CD4-positive, alpha-beta T cell treated with Interleukin-10 for 1 hour (primary cell): ENCODE measurements at places on chromosomes 7 and 10.
A peak's percentile ranks its signal among the peaks of the same experiment; 100 is the strongest.

GRCh38 chr7:17304926-17305325, 6.5 kb downstream of the AHR start:
- peak; percentile 49 for DNase-seq

DNA sequence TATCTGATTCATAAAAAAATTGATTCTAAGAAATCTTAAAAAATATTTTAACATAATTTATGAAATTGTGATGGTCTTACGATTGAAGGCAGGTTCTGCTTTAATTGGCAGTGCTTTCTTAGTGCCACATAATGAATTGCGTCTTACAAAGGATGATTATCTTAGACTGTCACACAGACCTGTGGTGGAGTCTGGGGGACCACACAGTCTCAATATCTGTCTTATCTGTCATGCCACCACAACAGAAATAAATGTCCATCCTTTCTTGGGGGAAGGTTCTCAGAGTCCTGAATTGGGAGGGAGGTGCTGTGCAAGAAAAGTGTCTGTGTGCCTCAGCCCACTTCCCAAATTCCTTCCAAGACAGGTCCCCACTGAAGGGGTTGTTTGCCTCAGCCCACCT, 34.0 kb downstream of the ZDHHC6 start:
- no peak for DNase-seq

DNA sequence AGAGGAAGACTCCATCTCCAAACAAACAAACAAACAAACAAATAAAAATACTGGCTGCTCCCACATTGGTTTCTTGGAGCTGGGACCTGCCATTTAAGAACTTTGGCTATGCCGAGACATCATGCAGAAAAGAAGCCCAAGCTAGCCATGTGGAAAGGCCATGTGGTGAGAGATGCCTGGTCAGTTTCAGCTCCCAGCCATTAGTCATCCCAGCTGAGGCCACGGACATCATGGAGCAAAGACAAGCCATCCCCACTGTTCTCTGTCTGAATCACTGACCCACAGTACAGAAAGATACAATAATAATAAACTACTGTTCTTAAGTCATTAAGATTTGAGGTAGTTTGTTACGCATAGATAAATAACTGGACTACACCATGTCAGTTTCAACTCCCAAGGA, 70.0 kb upstream of the PCBD1 start:
- DNase-seq: no peak

DNA sequence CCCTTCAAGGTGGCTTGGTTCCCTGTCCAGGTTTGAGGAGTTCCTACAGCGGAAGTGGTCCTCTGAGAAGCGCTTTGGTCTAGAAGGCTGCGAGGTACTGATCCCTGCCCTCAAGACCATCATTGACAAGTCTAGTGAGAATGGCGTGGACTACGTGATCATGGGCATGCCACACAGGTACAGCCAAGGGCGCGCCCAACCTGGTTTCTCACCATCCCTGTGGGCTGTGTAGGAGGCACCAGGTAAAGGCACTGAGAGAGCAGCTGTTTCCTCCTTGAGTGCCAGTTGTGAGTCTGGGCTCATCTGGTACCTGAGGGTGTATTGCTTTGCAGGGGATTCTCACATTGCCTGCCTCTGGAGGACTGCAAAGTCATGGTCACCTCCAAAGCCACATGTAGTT, 68.0 kb downstream of the OGDH start:
- no peak for DNase-seq

GRCh38 chr10:10818082-10818481, 199.6 kb upstream of the CELF2 start:
- DNase-seq: no peak

DNA sequence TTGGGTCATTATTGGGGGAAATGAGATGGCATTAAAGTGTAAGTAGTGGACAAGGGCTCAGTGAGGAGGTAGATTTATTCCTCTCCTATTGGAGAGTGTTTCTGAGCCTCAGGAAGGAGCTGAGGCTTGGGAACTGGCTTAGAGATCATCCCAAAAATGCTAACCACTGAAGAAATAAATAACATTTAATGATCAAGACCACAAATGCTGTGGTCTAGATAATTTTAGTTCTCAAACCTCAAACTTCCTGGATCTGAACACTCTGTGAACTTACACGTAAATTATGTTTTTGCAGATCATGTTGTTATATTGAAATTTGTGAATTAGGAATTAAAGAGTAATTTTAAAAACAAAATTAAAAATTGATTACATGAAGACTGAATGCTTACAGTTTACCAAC, 27.3 kb downstream of the MDFIC start:
- DNase-seq: no peak

DNA sequence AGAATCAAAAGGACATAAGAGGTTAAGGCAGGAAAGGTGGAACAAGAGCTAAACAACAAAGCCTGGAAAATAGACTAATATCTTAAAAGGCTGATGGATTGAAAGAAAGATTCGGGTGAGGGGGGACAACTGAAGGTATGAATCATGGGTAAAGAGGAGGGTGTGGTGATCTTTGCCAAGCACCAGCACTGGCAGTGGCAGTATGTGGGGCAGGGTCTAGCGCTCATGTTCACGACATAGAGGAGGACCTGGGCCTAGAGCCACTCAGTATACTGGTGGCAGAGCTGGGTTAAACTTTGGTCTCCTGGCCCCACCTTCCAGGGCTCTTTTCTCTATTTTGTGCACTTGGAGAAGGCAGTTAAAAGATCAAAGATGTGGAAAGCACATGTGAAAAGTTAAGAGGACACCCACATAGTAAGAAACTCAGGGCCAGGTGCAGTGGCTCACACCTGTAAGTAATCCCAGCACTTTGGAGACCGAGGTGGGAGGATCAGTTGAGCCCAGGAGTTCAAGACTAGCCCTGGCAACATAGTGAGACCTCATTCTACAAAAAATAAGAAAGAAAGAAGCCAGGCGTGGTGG, 40.5 kb upstream of the MMD2 start:
- DNase-seq: no peak

DNA sequence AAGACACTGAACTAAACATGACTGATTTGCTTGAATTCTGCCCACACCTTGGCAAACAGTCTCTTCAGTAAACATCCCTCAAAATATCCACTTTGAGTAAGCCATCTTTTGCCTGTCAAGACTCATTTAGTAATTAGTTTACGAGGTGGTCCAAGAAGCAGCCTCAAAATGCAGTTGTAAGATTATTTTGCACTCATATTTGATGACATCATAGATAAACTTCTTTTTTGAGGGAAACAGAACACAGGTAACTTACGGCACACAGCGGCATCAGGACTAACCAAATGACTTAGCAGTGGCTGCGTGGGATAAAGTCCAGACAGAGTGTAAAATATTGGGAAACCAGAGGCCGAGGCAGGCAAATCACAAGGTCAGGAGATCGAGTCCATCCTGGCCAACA, 41.8 kb upstream of the STEAP1B start:
- no peak for DNase-seq

GRCh38 chr7:113119429-113119828, 1.1 kb upstream of the SMIM30 start:
- DNase-seq: no peak

DNA sequence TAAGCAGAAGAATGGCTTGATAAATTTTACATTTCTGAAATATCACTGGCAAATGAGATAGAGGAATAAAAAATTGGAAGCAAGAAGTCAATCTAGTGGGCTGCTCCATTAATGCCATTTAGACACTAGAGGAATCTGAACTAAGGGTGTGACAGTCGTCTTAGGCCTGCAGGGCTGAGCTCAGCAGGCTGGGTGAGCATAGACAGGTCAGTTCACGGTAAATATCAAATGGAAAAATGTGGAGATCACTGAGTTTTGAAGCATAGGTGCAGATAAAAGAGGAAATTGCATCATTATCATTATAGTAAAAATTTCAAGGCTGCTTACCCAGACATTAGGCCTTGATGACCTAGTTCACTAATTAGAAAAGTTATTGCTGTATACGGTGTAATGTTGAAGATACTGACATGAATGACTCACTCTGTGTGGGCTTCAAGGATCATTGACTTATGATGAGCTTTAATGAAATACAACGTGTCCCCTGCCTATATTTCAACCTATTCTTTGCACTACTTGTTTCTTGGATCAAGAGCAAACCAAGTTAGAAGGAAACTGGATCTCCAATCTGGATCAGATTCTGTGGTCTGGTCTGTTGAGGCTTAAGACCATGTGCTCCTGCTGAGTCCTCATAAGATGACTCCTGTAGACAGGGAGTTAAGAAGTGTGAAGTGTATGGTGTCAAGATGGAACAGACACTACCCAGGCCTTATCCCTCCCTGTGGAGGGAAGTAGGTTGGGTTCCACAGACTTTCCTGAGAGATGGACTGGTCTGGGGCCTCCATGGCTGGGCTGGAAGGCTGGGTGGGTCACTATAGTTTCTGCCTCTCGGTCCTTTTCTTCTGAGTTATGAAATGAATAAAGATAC, 3.6 kb downstream of the OR2F2 start:
- DNase-seq: no peak

DNA sequence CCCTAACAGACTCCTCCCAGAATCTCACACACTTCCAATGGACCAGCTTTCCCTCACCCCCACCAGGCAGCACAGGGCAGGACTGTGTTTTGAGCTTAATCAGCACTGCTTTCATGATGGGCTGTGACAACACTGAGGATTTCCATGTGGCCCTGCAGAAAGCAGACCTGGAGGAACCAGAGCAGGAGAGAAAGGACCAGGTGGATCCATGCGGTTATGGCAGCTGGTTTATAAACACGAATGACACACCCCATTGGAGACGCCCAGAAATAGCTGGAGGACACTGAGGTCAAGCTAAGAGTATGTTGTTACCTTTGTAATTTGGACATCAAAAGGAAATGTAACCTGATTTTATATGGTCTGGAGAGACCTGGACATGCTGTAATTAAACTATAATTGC, 31.7 kb upstream of the HERPUD2 start:
- no peak for DNase-seq

DNA sequence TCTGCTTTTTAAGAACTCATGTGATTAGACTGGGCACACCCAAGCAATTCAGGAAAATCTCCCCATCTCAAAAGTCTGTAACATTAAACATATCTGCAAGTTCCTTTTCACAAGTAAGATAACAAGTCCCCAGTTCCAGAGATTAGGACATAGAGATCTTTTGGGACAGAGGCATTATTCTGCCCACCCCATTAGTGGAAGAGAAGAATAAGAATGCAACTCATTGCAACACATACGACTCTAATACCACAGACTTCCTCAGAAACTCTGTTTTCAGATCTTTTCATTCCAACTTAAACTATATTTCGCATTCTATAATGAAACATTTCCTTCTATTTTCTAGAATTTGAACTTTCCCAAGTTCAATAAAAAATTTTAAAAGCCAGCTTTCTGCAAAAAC, 137.7 kb downstream of the SEMA3C start:
- no peak for DNase-seq

GRCh38 chr10:9743639-9744038, 1274.0 kb upstream of the CELF2 start:
- DNase-seq: no peak

DNA sequence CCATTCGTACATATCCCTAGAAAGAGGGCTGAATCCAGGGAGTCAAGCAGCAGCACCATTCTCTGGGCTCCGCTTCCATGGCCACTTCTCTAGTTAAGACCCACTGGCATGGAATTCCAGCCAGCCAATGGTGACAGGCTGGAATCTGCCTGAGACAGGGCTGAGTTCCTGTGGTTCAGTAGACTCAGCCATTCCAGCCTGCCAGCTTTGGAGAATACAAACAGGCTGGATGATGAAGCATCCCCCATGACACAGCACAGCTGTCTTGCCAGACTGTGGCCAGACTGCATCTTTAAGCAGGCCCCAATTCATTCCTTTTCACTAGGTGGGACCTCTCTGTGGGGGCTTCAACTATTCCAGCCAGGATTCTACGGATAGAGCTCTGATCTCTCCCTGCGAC, 329.6 kb downstream of the XPNPEP1 start:
- DNase-seq: no peak
